ENCODE measurements at places on chromosomes 6 and 20. TPM values are rescaled to one million over a fixed set of nuclear protein-coding genes. Genes with fewer than 3 reads are reported as not detected.

DNA sequence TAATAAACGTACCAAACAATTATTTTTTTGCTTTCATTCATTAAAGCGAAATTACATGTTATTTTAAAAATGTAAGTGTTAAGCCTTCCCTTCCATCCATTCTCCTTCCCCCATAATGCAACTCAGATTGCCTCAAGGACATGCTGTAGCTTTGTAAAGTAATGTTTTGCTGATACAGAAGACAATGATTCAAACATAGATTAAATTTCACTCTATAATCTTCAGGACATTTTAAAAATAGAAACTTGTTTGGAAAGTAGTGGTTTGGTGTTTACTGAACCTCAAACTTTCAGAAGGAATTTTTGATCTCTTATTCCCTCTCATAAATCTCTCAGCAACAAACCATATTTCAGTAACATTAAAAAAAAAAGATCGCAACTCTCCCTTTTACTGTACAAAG lies 350.9 kb upstream of the HSF2 start:
- no peak for DNase-seq

DNA sequence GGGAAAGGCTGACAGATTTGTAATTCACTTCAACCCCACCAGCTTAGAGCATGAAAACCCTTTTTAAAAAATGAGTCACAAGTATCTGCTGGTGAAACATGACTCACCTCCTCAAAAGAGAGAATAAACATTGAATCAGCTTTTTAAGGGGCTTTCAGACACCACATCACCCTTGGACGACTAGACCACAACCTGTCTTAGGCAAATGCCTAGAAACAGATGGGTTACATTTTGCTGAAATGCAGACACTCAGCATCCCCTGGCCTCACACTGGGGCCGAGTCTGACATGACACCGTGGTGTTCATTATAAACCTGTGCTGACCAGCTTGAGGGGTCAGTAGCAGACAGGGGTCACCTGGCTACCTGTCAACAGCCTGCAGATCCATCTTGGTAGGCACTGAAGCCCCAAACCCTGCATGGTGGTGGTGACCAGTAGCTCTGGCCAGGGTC lies 175.3 kb upstream of the CST7 start:
- no peak for DNase-seq

GRCh38 chr6:22668717-22669116 lies 99.4 kb downstream of the HDGFL1 start:
- no peak for DNase-seq

- DNase-seq, result no peak
These were observed 211.4 kb downstream of the ERMARD start for GRCh38 chr6:169962604-169963469.

GRCh38 chr20:43383026-43383795 lies 74.5 kb upstream of the SRSF6 start:
- no peak for DNase-seq

GRCh38 chr6:143206550-143206949 lies 145.9 kb downstream of the AIG1 start:
- no peak for DNase-seq

GRCh38 chr20:1185316-1185741 lies 548 bp upstream of the TMEM74B start:
- no peak for DNase-seq

- DNase-seq, result no peak
These were observed 55.0 kb downstream of the QKI start for GRCh38 chr6:163469459-163469985.

DNA sequence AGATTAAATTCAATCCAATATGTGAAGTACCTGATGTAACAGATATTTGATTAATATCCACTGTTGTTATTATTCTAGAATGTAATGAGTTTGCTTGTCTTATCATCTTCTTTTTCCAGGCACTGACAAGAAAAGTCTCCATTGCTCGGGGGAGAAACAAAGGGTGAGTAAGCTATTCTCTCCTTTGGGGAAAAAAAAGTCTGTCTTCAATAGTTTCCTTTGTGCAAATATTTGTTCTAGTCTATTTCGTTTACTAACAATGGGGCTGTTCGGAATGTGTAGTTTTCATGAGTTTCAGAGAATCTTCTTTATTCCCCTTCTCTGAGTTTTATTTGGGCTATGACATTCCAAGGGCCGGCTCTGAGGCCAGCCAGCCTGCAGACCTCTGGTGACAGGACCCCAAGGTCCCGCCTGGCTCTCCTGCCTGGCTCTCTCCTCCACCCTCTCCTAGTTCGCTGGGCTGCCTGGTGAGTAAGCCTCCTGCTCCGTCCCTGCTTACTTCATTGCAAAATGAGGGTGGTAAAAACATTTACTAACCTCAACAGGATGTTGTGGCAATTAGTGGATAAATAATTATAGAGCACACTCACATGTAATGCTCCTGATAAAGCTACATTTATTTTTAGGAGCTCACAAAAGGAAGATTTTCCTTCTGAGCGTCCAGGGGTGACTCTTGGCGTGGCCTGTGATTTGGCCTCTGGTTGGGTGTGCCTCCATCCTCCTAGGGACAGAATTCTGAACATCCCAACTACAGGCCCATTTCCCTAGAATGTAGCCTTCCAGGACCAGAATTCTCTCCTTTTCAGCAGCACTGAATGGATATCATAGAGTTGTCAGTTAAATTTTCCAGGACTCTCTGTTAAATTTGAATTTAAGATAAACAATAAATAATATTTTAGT lies 43.1 kb upstream of the SNX9 start:
- DNase-seq, result no peak

- no peak for DNase-seq
These were observed 41.9 kb upstream of the ADGRF5 start for GRCh38 chr6:46963626-46964025.

- DNase-seq, result no peak
These were observed 346.7 kb downstream of the PAX1 start for GRCh38 chr20:22052025-22052650.

GRCh38 chr6:17418281-17419188 lies 25.1 kb downstream of the CAP2 start:
- DNase-seq, result no peak

DNA sequence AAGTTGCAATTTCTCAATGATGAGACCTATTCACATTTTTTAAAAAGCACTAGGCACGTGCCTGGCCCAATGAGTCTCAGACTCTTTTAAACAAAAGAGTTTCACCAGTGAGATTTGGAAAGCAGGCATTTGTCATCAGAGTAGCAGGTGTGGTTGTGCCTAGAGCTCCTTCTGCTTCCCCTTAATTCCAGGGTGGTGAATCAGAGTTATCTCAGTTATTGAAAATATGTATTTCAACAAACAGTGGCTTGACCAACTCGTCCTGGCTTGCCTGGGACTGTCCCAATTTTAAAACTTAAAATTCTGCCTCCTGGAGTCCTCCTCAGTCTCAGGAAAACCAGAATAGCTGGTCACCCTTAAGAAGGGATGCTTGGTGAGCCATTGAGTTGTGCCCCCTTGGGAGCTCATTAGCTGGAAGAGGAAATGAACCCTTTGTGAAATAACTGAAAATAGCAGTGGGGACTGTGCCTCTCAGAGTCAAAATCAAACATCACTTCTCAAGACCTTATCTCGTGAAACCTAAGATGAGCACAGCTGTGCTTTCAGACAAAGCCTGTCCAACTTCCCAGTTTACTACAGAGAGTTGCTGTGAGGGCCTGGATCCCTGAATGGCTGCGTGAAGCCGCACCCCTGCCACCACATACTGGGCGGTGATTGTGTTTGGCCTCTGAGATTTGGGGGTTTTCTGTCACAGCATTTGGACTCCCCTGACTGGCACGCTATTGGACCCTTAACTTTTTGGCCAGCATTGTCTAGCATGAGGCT lies 116.3 kb downstream of the ANKRD60 start:
- DNase-seq, result no peak

DNA sequence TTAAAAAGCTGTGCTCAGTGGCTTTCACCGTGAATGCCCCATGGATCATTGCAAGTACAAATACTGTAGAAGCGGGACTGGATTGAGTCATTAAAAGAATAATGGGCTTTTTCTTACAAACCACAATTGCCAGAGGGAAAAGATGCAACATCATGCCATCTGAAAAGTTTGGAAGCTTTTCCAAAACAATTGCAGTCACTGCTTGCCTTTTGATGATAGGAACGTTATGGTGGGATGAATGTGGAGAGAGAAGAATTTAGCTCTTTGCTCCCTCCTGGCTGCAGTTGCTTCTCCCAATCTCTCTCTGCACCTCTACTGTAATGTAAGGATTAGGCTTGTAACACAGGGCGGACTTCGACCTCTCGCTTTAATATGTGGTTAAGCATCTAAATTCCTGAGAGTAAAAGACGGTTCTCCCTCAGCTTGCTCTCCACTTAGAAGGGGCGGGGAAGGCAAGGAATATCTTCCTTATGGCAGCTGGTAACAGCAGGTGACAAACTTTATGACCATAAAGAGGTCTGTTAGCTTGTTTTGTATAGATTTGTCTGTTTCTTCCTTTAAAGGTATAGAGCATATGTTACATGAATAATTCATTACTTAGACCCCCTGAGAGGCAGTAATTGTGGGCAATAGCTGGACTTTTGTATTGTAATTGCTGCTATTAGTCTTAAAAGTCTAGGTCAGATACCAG lies 376.1 kb downstream of the UTRN start:
- DNase-seq, result no peak

DNA sequence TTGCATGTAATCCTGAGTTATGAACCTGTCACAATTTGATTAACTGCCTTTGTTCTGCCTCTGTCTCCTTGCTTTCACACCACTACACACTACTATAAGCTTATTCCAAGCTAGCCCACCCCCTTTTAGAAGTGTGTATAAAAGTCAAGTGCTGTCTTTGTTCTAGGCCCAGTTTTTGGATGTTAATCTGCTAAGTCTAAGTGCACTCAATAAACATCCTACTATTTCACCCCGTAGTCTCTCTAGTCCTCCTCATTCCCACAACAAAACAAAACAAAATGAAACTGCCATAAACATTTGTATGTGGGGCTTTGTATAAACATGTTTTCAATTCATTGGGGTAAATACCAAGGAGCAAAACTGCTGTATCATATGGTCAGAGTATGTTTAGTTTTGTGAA lies 16.1 kb upstream of the SPACA1 start:
- no peak for DNase-seq

DNA sequence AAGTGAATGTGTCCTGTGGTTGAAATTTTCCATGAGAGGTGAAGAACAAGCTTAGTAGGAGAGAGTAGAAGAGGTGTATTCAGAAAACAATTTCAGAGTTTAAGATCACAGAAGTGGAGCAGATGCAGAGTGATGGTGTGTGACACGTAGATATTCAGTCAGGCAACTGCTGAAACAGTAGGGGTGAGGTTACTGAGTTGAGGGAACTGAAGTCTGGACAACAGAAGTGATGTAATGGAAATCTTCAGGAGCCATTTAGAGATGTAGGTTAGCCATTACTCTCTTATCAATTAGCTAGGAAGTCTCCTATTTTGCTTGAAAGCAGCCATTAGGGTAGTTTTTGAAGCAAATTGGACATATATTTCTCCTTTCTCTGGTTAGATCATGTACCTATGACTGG lies 584.4 kb downstream of the PKHD1 start:
- no peak for DNase-seq

GRCh38 chr6:153503810-153504209 lies 372.7 kb upstream of the RGS17 start:
- peak; percentile 1 for DNase-seq

- no peak for DNase-seq
These were observed 244.3 kb downstream of the PTPRT start for GRCh38 chr20:42945234-42945994.

MTCH1 gene
- total RNA-seq, result 303 TPM

TMEM244 gene
- total RNA-seq, result not detected

BMP7 gene
- total RNA-seq, result not detected

LHFPL5 gene
- not detected for total RNA-seq

AVP gene
- total RNA-seq, result not detected

ZKSCAN8 gene
- total RNA-seq, result 20.8 TPM

C6orf118 gene
- total RNA-seq, result not detected

TMEM74B gene
- 0.60 TPM for total RNA-seq

MOCS1 gene
- total RNA-seq, result 12.8 TPM

Measured in dermis blood vessel endothelial cell (primary cell).